ENCODE measurements at places on chromosomes 13 and 19.

- no peak for DNase-seq
These were observed 385.1 kb downstream of the IRS2 start for GRCh38 chr13:109401307-109401706.

GRCh38 chr13:25864116-25864515 lies 187.7 kb downstream of the SHISA2 start:
- DNase-seq, result no peak

- peak; percentile 19 for DNase-seq
These were observed 46.2 kb downstream of the GATAD2A start for GRCh38 chr19:19451429-19452242.

GRCh38 chr13:112895521-112896465 lies 73.2 kb upstream of the MCF2L start:
- DNase-seq, result no peak

DNA sequence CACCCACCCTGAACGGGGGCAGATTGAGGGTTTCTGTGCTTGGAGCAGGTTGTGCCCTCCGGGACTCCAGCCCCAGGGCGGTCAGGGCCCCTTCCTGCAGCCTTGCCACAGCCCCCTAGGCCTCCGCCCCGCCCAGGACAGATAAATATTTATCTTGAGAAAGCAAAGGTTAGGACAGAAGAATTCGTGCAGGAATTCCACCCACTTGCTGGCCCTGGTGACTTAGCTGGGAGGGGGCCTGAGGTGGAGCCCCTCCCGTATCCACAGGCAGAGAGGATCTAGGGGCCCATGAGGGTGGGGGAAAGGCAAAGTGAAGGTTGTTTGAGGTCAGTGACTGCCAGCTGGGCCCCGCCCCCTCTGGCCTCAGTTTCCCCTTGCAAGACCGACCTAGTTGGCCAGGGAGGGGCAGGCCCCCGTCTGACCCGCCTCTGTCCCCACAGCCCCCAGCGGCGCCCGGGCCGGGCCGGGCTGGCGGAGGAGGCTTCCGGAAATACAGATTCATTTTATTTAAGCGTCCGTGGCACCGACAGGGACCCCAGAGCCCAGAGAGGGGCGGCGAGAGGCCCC lies 5.2 kb downstream of the MIDN start:
- no peak for DNase-seq

DNA sequence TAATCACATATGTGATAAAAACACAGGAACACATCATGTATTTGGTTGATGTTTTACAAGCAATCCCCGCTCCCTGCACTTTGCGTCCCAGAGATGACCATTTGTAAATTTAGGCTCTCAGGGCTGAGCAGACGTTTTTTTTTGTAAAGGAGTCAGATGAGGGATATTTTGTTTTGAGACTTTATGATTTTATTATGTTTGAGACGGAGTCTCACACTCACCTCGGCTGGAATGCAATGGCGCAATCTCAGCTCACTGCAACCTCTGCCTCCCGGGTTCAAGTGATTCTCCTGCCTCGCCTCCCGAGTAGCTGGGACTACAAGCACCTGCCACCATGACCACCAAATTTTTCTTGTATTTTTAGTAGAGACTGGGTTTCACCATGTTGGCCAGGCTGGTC lies 1.4 kb downstream of the TLE6 start:
- no peak for DNase-seq

- DNase-seq, result peak; percentile 93
These were observed 17.6 kb upstream of the GSX1 start for GRCh38 chr13:27774651-27775050.

- DNase-seq, result no peak
These were observed 231.7 kb downstream of the TUBA3C start for GRCh38 chr13:18949970-18950369.

All from MV-4-11 (cell line).